ENCODE measurements at places on chromosomes 2 and 18. TPM values are rescaled to one million over a fixed set of nuclear protein-coding genes. Genes with fewer than 3 reads are reported as not detected.

DNA sequence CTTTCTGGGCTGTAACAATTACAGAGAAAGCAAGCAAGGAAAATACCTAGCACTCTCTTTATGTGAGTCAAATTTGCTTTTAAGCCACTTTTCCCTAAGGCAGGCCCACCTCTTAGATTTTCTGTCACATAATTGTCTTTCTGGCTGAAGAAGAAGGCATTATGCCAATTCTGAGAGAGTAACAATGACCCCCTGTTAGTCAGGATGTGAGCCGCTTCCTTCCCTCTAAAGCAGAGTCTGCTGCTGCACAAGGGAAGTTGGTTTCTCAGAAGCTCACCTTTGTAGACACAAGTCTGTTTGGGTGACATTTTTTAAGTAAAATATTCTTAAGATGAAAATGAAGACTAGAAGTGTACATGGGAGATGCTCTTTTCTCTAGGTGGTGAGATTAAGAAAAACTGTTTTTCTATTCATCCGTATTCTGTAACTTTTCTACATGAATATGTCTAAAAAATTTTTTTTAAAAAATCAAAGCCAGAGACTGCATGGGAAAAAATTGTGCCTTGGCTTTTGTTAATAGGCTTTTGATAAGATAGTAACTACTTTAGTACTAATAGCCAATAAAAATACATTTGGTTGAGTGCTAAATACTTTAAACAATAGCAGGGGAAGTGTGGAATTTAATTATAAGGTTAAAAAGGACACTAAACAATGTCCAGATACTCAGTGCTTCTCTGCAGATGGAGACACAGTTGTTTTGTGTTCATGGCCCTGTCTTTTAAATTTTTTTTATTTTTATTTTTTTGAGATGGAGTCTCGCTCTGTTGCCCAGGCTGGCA is 33.4 kb upstream of the VPS54 start:
- DNase-seq = no peak
- H3K4me3 ChIP-seq = no peak overlapping the region
- peaks cover 8% of the 10 kb centered on the region for H3K4me1 ChIP-seq
- no peaks in the 10 kb centered on the region for H3K36me3 ChIP-seq
- H3K27me3 ChIP-seq = no peaks in the 10 kb centered on the region

GRCh38 chr2:44168681-44169154 is at the start of gene PPM1B:
Gene PPM1B, plus strand, starts transcription at chr2:44168875. Its CDS starts 32,325 bp downstream, at chr2:44201200.
- DNase-seq = peak; percentile 99
- H3K4me3 ChIP-seq = peak within 1 kb of the TSS; percentile 98
- peaks cover 9% of the 10 kb centered on the region for H3K27me3 ChIP-seq
- H3K4me1 ChIP-seq = peaks cover 6% of the 10 kb centered on the region

GRCh38 chr2:234136461-234136860 is 86.0 kb downstream of the SPP2 start:
- H3K36me3 ChIP-seq = peaks cover 4% of the 10 kb centered on the region
- H3K27me3 ChIP-seq = peaks cover 2% of the 10 kb centered on the region
- peaks cover 3% of the 10 kb centered on the region for H3K4me1 ChIP-seq
- no peak overlapping the region for H3K27ac ChIP-seq
- H3K4me3 ChIP-seq = no peak overlapping the region

SCYGR5 gene
- total RNA-seq = not detected

GRCh38 chr18:7647500-7647899 is 80.4 kb downstream of the PTPRM start:
- no peak overlapping the region for H3K4me3 ChIP-seq
- no peaks in the 10 kb centered on the region for H3K27me3 ChIP-seq
- DNase-seq = no peak
- no peak overlapping the region for H3K27ac ChIP-seq

- no peak for DNase-seq
- no peaks in the 10 kb centered on the region for H3K4me1 ChIP-seq
- no peak overlapping the region for H3K27ac ChIP-seq
Observed at GRCh38 chr2:116319935-116320334, 1494.6 kb upstream of the DDX18 start.

- no peaks in the 10 kb centered on the region for H3K36me3 ChIP-seq
- no peak overlapping the region for H3K27ac ChIP-seq
- no peaks in the 10 kb centered on the region for H3K27me3 ChIP-seq
- H3K4me3 ChIP-seq = no peak overlapping the region
- DNase-seq = no peak
- H3K4me1 ChIP-seq = no peaks in the 10 kb centered on the region
Observed at GRCh38 chr2:206145665-206146064, 13.6 kb downstream of the NDUFS1 start.

DNA sequence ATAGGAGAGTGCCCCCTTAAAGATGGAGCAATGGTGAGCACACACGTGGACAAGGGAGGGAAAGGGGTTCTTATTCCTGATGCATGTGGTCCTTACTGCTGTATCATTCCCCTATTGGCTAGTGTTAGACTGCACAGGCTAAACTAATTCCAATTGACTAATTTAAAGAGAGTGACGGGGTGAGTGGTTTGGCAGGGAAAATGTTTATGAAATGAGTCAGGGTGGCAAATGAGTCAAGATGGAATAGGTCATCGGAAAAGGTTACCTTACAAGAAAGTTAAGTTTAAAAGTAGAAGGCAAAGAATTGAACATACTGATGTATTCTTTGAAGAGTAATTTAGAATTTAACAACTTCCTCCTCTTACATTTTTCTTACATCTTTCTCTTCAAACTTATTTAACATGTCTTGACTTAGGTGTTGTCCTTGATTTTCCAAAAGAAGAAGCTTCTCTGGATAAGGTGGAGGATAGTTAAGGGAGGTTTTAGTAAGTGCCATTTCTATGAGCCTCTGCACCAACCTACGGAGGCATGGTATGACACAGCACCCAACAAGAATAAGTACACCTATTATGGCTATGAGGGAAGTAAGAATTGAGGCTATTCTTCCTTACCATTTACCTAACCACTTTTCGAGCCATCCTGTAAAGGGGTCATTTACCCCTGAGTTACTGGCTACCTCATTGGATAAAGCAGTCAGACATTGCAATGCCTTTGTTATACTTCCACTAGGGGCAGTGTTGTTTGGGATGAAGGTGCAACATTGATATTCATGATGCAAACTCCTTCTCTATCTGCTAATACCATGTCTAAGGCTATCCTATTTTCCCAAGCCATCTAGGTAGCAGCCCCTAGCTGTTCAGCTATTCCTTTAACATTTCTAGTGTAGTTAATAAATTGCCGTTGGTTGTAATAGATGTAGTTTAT is 1345.8 kb upstream of the LRRTM1 start:
- H3K36me3 ChIP-seq = peaks cover 3% of the 10 kb centered on the region
- peaks cover 14% of the 10 kb centered on the region for H3K4me1 ChIP-seq
- peaks cover 2% of the 10 kb centered on the region for H3K27me3 ChIP-seq
- DNase-seq = no peak

DNA sequence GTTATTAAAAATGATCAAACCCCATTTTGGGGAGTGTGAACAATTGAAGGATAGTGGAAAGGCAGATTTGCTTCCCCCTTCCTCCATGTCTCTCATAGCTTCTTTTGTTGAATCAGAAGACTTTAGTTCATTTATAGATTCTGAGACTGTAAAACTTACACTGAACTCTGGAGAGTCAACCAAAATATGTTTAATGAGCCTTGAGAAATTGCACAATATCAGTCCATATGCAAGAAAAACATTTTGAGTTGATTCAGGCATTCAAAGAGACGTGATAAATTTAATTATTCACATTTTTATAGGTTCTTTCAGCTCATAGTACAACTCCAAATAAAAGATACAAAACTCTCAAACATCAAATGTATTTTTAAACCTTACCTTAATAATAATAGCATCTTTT is 354.4 kb upstream of the SPRED2 start:
- peaks cover 7% of the 10 kb centered on the region for H3K27me3 ChIP-seq
- no peak overlapping the region for H3K27ac ChIP-seq
- H3K36me3 ChIP-seq = no peaks in the 10 kb centered on the region
- no peaks in the 10 kb centered on the region for H3K4me1 ChIP-seq
- H3K4me3 ChIP-seq = no peak overlapping the region

GRCh38 chr18:9191658-9192256 is 55.2 kb downstream of the ANKRD12 start:
- no peaks in the 10 kb centered on the region for H3K27me3 ChIP-seq
- no peaks in the 10 kb centered on the region for H3K4me1 ChIP-seq
- peaks cover 4% of the 10 kb centered on the region for H3K36me3 ChIP-seq
- no peak overlapping the region for H3K4me3 ChIP-seq
- no peak overlapping the region for H3K27ac ChIP-seq
- no peak for DNase-seq

GRCh38 chr2:95012881-95013550 is 12.5 kb upstream of the MAL start:
- DNase-seq = no peak
- no peak overlapping the region for H3K27ac ChIP-seq
- H3K27me3 ChIP-seq = peaks cover 11% of the 10 kb centered on the region
- peaks cover 4% of the 10 kb centered on the region for H3K4me1 ChIP-seq

MPV17 gene
- total RNA-seq = 56.6 TPM

TTC27 gene
- 8.3 TPM for total RNA-seq

CXCR4 gene
- total RNA-seq = 215 TPM

PRKAG3 gene
- total RNA-seq = not detected

DNA sequence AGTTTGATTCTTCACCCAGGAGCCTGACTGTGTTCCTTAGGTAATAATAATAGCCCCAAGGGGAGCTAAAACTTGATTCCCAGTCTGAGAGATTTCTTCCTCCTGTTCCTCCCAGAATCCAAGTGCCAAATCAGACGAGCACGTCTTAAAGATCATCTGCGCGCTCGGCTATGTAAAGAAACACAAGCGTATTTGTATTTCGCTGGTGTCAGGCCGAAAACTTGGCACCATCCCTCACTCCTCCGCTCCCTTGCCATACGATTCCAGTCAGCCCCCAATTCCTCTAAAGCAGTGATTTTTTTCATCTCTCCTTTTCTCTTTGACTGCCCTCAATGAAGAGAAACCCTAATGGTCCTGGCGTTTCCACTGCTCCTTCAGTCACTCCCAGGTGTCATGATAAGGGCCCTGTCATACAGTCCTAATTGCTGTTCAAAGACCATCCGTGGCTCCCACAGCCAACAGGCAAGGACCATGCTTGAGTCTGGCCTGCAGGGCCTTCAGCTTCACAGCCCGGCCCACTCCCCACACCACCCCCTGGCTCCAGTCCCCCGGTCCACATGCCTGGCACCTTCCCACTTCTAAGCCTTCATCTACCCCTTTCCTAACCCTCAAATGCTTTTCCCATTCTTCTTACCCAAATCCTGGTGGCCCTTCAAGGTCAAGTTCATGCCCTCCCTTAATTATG is 130.8 kb upstream of the ID2 start:
- H3K4me1 ChIP-seq = peaks cover 2% of the 10 kb centered on the region
- H3K27ac ChIP-seq = no peak overlapping the region
- H3K4me3 ChIP-seq = no peak overlapping the region
- DNase-seq = no peak

- H3K36me3 ChIP-seq = peaks cover 5% of the 10 kb centered on the region
- no peaks in the 10 kb centered on the region for H3K27me3 ChIP-seq
Observed at GRCh38 chr2:113014067-113014466, 8.8 kb downstream of the IL36A start.

- no peak for DNase-seq
- H3K27ac ChIP-seq = no peak overlapping the region
- H3K27me3 ChIP-seq = peaks cover 5% of the 10 kb centered on the region
- no peak overlapping the region for H3K4me3 ChIP-seq
- H3K36me3 ChIP-seq = peaks cover 13% of the 10 kb centered on the region
- H3K4me1 ChIP-seq = no peaks in the 10 kb centered on the region
Observed at GRCh38 chr2:223854741-223855140, 17.4 kb upstream of the AP1S3 start.

Data from glutamatergic neuron (in vitro differentiated cells).